ENCODE measurements at places on chromosomes 4 and X. TPM values are rescaled to one million over a fixed set of nuclear protein-coding genes. Genes with fewer than 3 reads are reported as not detected.

GPR50 gene
- total RNA-seq: not detected

SERTM2 gene
- total RNA-seq: under 0.01 TPM

- no peak for DNase-seq
Observed at GRCh38 chr4:88196013-88196365, 37.5 kb upstream of the ABCG2 start.

DNA sequence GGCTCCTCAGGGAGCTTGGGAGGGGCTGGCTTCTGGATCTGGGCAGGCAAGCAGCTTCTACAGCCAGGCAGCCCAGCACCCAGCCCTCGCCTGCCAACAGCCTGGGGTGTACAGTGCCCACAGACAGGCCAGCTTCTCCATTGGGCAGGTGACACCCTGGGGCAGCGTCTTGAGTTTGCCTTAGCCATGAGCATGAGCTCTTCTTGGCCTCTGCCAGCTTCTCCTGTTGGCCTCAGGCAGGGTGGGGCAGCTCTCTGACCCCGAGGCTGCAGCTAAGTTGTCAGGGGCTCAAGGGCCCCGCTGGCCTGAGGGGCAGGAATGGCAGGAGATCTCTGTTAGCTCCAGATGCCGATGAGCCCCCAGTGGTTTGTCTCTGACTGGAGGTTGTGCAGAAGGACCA lies 7.8 kb upstream of the CNGA2 start:
- DNase-seq: no peak

DUSP9 gene
- total RNA-seq: 2.9 TPM

DCHS2 gene
- 11.0 TPM for total RNA-seq

- DNase-seq: no peak
Observed at GRCh38 chr4:152723236-152723635, 43.4 kb upstream of the TMEM154 start.

DNA sequence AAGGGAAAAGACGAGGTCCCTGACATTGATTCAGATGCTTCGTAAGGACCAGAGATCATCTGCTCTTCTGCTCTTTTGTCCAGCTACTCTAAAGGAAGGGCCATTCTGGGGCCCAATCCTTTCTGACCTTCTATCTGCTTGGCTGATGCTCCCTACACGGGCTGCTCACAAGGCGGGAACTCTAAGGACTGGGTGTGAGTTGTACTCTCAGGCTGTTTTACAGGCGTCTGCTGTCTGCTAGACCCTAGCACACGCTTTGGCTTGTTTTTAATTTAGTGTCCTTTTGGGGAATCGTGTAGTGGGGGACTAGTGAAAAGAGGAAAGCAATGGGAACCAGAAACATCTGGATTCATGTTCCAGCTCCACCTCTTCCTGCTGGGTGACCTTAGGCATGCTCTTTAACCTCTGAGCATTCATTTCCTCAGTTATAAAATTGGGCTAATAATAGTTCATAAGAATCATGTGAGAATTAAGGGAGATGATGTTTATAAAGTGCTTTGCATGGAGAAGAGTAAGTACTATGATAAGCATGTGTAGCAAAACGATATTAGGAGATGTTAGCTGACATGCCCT lies 53.1 kb downstream of the CASP3 start:
- no peak for DNase-seq

- no peak for DNase-seq
Observed at GRCh38 chrX:105701310-105702052, 120.9 kb upstream of the NRK start.

PFKFB1 gene
- 0.41 TPM for total RNA-seq

DNA sequence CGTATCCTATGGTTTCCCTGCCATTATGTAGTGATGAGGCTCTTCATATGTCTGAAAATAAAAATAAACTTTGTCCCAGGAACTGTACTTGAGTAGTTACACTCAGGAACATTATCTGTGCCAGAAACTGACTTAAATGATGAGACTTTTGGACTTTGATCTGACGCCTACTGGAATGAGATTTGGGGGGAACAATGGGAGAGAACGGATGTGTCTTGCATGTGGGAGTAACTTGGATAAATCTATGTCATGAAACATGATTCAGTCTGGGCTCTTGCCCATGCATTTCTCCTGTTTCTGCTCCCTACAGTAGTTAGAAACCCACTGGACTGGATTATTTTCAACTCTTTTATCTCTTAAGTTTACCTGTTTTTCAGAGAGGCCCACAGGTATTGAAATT lies 2351.4 kb downstream of the PCDH7 start:
- DNase-seq: no peak

DNA sequence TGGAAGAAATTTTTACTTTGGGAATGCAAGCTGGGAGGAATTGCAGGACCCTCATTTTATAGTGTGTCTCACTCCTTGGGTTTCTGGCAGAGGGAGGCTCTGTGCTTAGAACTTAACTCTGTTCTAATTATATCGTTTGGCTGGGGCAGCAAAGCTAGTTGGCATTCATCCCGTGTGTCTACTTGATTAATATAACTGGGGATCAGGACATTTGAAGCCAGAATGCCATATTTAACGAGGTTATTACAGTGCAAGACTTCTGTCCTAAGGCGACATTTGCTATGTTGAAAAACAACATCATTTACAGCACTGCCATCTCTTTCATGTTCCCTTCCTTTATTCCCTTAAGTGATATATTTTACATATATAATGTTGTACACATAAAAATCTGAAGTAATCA lies 179.1 kb upstream of the TBC1D9 start:
- no peak for DNase-seq

GRCh38 chr4:184548648-184549341 lies 74.4 kb upstream of the IRF2 start:
- DNase-seq: no peak

GRCh38 chrX:65846974-65847373 lies 179.5 kb downstream of the MSN start:
- DNase-seq: no peak

DNA sequence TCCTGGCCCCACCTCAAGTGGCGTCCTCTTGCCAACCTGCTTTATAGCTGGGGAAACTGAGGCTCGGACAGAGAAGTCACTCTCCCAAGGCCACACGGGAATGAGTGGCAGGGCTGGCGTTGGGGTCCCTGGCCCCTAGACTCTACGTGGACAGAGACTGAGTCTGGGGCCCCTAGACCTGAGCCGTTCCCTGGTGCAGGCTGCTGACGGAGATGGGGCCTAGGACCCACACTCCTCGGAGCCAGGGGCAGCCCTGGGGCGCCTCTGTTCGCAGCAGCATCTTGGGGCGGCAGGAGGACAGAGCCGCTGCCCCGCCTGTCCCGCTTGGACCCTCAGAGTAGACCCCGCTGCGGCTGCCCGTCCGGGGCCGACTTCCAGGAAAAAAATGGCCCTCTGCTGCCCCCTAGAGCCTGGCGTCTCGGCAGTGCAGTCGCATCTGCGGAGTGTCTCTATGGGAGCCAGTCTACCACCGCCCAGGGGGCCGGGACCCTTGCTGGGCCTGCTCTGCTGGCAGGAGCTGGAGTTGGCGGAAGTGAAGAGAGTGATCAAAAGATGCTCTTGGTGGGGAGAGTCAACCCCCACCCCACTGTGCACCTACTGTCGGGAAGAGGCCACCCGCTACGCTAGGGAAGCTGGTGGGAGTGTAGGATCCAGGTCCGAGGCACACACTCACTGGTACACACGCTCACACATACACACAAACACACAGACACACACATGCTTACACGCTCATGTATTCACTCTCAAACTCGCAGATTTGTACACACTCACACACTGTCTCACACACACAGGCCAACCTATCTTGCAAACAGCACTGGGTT lies 220.1 kb downstream of the AFAP1 start:
- DNase-seq: peak; percentile 75

DNA sequence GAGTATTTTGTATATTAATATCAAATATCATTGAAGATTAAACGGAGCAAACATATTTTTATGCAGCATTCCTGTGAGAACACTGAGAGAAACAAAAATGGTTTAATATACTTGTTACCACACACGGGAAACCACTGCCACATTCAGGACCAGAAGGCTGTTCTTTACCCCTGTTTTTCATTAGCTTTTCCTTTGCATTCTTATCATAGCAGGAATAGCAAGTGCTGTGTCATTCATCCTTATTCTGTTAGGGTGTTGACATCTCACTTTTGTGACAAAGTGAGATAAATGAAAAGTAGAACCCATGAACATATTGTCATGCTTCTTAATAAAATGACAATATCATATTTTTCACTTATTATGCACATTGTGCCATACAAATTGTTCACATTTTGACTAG lies 212.4 kb upstream of the NDST4 start:
- DNase-seq: no peak

- DNase-seq: no peak
Observed at GRCh38 chr4:76449362-76449767, 14.3 kb downstream of the SHROOM3 start.

GRCh38 chr4:111664308-111664945 lies 480.8 kb upstream of the FAM241A start:
- no peak for DNase-seq

DNA sequence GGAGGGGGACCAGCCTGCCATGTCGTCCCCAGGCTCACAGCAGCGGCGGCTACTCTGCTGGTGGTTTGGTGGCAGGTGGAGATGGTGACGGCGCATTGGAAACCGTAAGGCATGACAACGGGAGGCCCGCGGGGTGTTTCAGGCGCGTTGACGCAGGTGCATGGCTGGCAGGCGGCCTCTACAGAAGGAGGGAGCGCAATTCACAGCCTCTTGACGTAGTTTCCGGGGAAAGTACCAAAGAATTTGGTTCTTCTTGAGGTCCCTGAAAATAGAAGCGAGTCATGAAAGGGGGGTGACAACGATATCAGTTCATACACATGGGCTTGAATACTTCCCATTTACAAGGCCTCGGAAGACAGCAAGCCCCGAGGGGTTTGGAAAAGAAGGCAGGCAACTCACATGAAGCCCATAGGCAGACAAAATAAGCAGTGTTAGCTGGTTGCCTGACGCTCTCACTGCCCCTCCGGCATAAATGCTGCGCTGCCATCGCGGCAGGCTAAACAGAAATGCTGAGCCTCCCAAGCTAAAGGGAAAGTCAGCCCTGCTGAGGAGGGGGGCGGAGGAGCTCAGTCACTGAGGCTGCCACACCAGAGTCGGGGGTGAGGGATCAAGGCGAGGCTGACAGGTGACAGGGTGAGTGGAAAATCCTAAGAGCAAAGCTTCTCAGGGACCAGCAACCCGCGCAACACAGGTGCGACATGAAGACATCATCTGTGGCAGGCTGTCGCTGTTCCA lies 52.3 kb upstream of the PDLIM3 start:
- no peak for DNase-seq

ZC4H2 gene
- 11.0 TPM for total RNA-seq

UGT2B17 gene
- total RNA-seq: not detected

DNA sequence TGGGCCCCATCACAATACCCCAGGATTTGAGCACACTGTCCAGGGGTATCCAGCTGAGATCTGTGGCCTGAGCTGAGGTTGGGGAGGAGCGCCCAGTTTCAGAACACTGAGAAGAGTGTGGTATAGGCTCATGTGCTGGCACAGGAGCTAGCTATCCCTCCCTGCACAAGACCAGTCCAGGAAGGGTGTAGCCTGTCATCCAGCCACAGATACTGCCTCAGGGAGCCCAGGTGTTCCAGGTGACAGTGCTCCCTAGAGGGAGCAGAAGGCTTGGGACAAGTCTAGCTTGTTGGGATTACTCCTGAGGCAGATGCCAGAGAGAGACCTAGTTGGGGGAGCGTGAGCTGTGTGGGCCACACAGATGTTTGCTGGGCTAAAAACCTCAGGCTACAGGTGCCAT lies 79.6 kb upstream of the GLRA2 start:
- no peak for DNase-seq

GRCh38 chr4:38985410-38986100 lies 46.7 kb downstream of the TMEM156 start:
- DNase-seq: no peak

- no peak for DNase-seq
Observed at GRCh38 chr4:142452161-142452855, 393.8 kb downstream of the INPP4B start.

DNA sequence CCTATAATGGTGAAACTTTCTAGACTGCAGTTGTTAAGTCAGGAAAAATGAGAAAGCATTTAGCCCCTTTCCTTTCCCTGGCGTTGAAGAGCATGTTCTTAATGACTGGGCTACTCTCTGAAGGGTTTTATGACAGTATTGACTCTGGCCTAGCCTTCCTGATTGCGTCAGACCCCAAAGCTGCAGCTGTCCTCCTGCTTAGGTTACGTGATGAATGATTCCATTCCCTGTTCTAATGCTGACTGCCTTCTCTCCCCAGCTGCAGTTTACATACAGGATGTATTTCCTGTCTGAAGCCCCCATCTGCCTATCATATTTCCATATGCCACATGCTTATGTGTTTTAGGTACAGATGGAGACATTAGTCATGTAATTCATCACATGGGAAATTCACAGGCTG lies 105.8 kb upstream of the EGFL6 start:
- DNase-seq: no peak

DNA sequence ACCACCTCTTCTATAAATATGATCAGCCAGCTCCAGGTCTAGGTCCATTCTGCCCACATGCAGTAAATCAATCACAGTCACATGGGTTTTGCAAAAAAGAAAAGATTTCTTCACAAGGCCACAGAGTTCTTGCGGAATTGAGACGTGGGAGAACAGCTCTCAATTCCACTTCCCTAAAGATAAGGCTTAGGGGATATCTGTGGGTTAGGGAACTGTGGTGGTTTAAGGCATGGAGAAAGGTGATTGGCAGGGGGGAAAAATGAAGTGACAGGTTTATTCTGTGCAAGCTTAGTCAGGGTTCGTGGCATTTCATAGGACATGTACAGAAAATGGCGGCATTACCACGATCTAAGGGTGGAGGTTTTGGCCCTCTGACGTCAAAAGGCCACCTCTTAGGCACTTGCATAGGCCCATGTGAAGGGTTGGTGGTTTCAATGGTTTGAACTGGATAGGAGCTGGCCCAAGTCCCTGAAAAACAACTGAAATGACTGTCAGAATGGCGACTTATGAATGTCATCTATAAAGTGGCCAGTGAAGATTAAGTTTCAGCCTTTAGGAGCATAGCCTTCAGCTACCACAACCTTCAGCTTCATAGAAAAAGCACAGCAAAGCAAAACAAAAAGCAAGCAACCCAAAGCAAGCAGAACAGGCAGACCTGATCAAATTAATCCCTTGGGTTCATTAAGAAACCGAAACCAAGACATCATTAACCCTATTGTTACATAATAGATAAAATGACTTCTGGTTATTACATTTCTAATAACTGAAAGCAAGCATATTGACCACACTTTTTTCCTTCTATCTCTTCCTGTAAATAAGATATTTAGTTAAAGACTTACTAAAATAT lies 289.8 kb upstream of the SFRP2 start:
- DNase-seq: no peak

GRCh38 chrX:154294791-154295574 lies at the start of gene TEX28:
Gene TEX28, minus strand, starts transcription at chrX:154295124. Its CDS starts 3,007 bp downstream, at chrX:154292117.
- no peak for DNase-seq

Measured in frontal cortex (tissue), 4 donors.